ENCODE measurements at places on chromosomes 7 and 10.
A peak's percentile ranks its signal among the peaks of the same experiment; 100 is the strongest.

DNA sequence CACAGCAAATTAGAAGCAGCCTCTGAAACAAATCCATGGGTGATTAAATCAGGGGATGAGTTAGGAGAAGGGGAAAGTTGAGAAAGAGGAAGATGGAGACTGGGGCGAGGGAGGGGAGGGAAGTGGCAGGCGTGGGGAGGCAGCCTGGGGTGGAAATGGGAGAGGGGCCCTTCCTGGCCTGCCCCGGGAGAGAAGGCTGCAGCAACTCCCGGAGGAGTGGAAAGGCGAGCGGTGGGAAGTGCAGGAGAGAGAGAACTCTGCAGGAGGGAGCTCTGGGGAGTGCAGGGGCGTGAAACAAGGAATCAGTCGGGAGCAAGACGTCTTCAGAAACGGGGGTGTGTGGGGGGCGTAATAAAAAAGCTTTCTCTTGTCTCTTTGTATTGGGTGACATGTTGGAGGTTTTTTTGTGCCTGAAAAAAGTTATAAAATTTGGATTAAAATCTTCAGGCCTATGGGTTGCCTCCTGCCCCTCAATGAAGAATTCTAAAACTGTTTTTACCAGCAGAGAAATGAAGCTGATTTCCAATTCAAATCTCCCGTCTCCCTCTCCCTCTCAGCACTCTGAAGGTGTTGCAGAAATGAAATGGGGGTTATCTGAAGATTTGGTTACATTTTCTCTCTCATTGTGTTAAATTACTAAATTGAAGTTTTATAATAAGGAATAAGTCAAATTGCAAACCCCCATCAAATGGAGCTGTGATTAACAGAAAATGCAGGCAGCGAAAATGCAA lies 4.7 kb upstream of the UNCX start:
- peak; percentile 43 for DNase-seq

DNA sequence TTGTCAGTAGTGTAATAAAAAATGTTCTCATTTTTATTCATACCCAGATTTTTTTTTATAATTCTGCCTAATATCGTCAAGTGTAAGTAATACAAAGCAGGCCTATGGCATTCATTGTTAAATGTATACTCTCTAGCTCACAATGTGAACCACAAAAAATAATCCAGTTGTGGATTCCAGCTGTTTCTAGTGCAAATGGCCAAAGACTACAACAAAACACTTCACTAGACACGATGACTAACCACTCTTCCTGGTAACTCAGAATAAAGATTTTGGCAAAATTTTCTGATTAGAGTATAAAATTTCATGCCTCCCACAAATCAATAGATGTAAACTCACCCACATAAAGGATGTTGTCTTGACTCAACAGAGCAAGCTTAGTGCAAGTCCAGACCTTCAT lies 396.6 kb downstream of the DGKB start:
- DNase-seq, result no peak

DNA sequence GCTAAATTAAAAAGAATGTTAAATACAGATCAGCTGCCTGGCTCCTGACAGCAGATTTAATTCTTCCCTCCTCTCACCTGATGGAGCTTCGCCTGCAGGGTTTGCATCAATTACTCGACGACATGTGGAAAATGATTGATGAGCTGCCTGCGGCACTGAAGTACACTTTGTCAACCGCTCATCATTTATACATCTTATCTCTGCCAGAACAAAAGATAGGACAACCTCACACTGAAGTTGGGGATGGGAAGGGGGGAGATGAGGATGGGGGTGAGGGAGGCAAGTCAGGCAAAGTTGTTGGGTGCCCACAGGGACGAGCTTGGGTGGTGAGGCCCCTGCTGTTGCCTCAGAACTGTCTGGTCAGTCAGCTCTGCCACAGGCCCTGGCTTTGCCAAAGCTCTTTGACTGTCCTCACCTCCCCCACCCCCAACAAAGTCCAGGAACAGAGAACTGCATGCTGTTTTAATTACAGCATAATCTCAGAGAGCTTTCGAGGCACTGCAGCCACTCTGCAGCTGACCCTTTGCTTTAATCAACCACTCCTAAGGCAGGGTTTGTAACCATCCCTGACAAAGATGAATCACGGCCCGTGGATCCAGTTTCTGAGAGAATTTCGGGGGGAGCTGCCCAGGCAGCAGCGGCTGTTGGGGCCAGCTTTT lies 702.3 kb downstream of the LRMDA start:
- DNase-seq, result peak; percentile 16

GRCh38 chr7:135792866-135793265 lies 44.3 kb upstream of the FAM180A start:
- no peak for DNase-seq

GRCh38 chr7:43735802-43736603 lies 6.7 kb upstream of the COA1 start:
- DNase-seq, result no peak

DNA sequence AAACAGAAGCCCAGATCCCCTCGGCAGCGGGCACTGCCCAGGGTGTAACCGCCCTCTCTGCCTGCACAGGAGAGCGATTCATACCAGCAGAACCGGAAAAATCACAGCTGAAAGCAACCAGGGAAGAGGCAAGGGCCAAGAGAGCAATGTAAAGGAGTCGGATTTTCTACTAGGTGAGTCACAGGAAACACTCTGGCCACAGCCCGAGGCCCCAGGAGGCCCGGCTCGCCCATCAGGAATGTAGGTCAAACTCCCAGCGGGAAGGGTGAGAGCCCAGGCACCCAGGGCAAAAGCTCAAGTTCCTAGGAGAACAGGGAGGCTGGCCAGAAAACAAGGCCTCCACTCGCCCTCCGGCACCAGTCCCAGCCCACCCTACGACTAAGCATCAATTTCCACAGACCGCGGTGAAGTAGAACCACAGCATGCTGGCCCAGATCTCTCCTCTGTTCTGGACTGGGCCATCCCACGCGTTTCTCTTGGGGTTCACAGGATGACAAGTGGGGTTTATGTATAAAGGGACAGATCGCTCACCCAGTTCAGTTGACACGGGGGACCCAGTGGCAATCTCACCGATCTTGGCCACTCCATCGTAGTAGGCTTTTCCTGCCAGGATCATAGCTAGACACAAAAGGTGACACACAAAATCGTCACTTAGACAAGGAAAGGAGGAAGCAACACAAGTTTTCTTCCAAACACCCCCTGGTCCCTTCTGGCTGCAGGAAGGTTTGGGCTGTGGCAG lies 46.2 kb downstream of the BAIAP2L1 start:
- no peak for DNase-seq

GRCh38 chr10:128307820-128308219 lies 181.6 kb upstream of the MKI67 start:
- DNase-seq, result no peak

DNA sequence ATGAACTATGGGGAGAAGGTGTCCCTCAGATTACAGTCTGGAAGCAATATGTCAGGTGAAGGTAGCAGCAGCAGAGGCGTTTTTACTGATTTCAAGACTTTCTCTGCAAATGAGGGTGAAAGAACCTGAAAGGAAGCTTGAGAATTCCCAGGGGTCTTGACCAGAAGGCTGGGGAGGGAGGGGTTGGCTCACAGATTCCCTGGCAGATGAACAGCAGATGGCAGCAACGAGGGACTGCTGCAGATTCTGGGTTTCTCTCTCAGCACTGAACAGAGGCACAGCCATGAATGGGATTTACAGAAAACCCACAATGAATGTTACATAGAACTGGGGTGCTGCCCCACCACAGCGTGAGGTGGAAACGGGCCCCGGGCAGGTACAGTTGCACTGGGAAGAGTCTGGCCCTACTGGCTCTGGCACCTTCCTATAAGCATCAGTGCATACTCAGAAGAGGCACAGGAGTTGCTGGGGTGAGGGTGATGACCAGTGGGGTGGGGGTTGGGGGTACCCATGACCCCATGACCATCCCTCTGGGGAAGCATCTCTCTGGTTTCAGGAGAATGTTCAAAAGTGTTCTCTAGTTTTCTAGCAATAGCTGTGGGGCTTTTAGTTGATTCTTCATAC lies 317.8 kb downstream of the SH2D4B start:
- peak; percentile 61 for DNase-seq

GRCh38 chr10:110859973-110860376 lies 11.8 kb upstream of the PDCD4 start:
- DNase-seq, result no peak

DNA sequence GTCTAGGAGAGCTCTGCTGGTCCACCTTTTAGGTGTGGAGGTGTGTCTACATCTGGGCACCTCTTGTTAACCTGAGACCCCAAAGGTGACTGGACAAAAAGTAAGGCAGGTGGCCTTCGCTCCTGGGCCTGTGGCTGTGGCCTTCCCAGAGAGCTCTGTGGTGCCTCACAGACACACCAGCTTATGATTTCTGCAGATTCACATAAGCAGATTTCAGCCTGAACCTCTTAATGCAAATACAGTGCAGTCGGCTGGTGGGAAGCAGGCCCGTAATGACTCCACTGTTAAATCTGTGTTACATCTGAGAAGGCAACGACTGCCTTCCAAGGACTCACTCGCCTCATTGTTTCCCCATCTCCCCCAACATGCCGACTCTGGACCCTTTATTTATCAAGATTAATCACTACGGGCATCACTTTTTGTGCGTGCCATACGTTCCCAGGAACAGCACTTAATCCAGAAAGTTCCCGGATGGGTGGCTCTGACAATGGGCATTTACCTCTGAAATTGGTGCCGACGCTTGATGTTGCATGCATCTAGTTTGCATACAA lies 119.8 kb downstream of the EBF3 start:
- DNase-seq, result no peak

- DNase-seq, result no peak
Measured at GRCh38 chr7:50660830-50661175, 95.6 kb upstream of the DDC start.

GRCh38 chr10:69272624-69273023 lies 5.7 kb upstream of the HK1 start:
- no peak for DNase-seq

GRCh38 chr7:128914566-128915151 lies 4.2 kb upstream of the KCP start:
- no peak for DNase-seq

- DNase-seq, result no peak
Measured at GRCh38 chr10:36766940-36767339, 358.5 kb upstream of the ANKRD30A start.

DNA sequence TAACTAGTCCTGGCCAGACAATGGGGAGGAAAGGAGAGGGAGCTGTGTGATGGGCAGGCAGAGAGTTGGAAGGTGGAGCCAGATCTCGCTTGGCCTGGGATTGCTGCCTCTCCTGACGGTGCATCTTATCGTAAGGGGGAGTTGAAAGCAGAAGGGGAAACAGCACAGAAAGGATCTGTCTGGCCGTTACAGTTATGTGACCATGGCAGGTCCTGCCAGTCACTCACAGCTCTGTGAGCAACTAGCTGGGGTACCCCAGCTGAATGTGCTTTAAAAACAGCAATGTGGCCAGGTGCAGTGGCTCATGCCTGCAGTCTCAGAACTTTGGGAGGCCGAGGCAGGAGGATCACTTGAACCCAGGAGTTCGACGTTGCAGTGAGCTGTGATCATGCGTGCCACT lies 8.1 kb downstream of the BLVRA start:
- no peak for DNase-seq

- no peak for DNase-seq
Measured at GRCh38 chr7:21617916-21618390, 75.1 kb downstream of the DNAH11 start.

GRCh38 chr7:137935884-137936508 lies 65.9 kb downstream of the CREB3L2 start:
- DNase-seq, result no peak

DNA sequence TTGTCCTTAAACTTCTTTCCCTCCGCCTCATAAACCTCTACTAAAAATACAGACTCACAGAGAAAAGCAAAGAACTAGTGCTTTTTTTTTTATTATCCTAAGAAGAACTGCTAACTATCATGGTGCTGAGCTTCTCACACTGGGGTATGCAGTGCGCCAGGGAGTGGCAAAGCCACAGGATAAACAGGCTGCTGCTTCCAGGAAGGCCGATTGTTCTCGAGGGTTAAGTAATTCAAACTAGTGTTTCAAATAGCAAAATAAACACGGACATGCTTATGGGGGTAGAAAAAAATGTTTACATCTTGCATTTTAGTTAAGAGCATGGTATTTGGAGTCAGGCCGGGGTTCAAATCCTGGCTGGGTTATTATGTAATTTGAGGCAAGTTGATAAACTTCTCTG lies 157.0 kb downstream of the TAX1BP1 start:
- no peak for DNase-seq

DNA sequence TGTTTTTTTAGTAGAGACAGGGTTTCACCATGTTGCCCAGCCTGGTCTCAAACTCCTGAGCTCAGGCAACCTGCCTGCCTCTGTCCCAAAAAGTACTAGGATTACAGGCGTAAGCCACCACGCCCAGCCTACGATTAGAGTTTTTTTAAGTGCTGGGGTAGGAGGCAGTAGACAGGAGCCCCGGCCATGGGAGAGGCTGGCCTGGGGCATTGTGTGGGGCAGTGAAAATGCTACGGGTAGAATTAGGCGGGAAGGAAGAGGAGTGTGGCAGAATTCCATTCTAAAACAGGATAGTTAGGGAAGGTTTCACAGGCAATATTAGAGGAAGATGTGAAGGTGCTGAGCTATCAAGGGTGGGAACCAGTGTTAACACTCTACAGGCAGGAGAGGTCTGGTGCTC lies 31.3 kb upstream of the FXYD4 start:
- DNase-seq, result no peak

DNA sequence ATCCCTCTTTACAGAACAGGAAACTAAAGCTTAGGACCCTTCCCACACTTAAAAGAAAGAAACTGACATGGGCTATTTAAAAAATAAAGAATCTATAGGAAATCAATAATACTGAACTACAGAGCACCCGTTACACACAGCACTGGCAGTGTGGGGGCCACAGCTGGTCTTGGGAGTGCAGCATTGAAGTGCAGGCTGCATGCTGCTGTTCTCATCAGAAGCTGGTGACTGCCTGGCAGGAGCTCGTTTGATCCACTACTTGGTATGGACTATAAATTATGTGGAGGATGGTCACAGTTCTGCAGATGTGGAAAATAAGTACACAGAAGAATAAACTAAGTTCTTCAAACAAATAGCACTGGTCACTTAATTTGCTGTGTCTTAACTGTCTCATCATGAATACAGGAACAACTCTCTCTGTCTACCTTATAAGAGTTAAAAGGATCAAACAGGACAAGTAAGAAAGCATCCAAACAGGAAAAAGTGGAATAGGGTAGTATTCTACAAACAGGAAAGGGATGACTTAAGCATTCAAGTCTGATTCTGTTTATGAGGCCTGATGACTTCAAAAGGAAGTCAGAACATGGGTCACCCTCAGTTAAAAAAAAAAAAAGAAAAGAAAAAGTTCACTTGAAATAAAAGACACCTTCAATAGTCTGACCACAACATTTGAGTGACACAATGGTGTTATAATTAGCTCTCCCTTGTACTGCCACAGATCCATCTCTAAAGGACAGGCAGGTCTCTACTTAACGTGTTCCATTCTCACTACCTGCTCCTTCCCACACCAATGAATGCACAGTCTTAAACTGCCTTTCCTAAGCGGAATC lies 21.0 kb downstream of the DOCK4 start:
- DNase-seq, result no peak

GRCh38 chr10:74542077-74542476 lies 284.3 kb upstream of the KAT6B start:
- DNase-seq, result no peak

- DNase-seq, result no peak
Measured at GRCh38 chr10:91788527-91788926, 9.7 kb upstream of the TNKS2 start.
